ENCODE measurements at places on chromosomes 2 and 18. TPM values are rescaled to one million over a fixed set of nuclear protein-coding genes. Genes with fewer than 3 reads are reported as not detected.

GRCh38 chr2:5698134-5698533 lies 6.0 kb downstream of the SOX11 start:
- no peak for DNase-seq

DNA sequence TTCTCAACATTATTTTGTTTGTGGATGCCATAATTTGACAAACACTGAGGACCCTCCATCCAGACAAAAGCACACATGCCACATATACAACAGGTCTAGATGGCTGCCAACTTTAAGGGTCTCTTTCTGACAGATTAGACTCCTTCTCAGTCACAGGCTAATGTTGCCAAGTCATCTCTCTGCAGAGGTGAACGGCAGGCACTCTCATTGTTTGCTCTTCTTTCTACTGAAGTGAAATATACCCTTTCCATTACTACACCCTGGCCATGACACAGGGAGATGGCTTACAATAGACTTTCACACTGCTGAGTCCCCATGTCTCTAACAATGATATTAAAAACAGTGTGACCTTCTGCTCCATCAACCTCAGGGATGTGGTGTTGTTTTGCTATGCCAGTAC lies 47.5 kb upstream of the ZNF397 start:
- no peak for DNase-seq

The ACMSD gene
- not detected for total RNA-seq

GRCh38 chr2:216992056-216992675 lies 132.3 kb upstream of the TNP1 start:
- DNase-seq: no peak

The APOB gene
- 55.6 TPM for total RNA-seq

- DNase-seq: peak; percentile 55
These were observed 4.8 kb downstream of the CHRND start for GRCh38 chr2:232530626-232531260.

DNA sequence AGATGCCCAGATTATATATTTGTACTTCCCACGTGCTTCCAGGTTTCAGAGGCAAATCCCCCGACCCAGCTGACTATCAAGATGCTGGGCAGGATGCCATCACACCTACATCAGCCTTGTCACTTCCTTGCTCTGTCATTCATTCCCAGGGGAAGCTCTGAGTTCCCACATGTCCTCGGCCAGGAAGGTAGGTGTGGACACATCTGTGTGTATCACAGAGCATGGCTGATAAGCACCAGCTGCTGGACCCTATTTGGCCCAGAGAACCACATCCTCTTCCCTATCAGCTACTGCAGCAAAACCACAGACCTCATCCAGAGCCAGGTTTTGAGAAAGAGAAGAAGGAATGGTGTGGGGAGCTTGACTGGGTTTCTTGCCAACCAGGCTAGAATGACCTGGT lies 31.9 kb upstream of the ITGA6 start:
- DNase-seq: peak; percentile 44

DNA sequence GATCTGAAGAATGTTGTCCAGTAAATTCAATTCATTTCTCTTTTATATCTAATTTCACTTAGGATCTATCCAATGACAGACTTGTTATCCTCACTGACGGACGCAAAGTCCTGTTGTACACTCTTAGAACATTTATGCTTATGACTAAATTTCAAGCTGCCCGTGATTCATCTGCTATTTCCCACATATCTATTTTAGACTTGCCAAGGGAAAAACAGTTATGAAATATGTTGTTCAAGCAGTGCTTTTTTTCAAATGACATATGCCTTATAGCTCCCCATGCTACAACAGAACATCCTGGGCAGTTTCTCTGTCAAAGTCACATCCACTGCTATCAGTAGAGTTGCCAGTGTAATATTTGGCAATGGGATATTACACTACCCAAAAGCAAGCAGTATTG lies 94.2 kb upstream of the CBLN2 start:
- no peak for DNase-seq

GRCh38 chr2:19577723-19578122 lies 219.3 kb upstream of the OSR1 start:
- no peak for DNase-seq

- no peak for DNase-seq
These were observed 3.3 kb upstream of the CCBE1 start for GRCh38 chr18:59700535-59700967.

GRCh38 chr2:158211502-158211901 lies 109.8 kb downstream of the UPP2 start:
- no peak for DNase-seq

The NPPC gene
- total RNA-seq: 0.65 TPM

The LHCGR gene
- total RNA-seq: not detected

DNA sequence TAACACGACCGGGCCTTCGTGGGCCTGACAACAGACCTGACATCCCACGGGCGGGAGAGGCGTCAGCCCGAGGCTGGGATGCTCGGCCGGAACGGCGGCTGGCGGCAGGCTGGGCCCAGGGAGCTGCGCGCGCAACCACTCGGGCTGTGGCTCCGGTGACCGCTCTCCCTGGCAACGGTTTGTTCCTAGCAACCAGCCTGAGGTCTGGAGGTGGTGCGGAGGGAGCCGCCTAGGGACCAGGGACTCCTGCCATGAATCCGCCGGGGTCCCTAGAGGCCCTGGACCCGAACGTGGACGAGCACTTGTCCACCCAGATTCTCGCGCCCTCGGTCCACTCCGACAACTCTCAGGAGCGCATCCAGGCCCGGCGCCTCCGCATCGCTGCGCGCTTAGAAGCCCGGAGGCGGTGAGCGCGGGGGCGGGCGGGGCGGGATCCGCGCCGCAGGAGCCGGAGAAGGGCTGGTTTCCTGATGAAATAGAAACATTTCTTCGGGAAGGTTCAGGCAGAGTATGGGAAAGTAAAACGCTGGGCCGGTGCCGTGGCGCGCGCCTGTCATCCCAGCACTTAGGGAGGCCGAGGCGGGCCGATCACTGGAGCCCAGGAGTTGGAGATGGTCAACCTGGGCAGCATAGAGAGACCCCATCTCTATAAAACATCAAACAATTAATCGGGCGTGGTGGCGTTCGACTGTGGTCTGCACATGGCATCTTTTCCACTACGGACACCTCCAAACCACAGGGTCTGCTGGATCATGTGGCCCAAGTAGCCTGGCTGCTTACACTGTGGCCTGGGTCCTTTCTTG lies at the start of gene DRC1:
TSS of gene DRC1 (plus strand) at position 182 of the 803 bp plus-strand sequence. CDS start at position 252, 70 bp downstream.
- peak; percentile 62 for DNase-seq

- no peak for DNase-seq
These were observed 23.0 kb downstream of the ERMN start for GRCh38 chr2:157302492-157303099.

The KIAA2012 gene
- total RNA-seq: not detected

GRCh38 chr18:25144820-25145219 lies 207.1 kb downstream of the ZNF521 start:
- no peak for DNase-seq

DNA sequence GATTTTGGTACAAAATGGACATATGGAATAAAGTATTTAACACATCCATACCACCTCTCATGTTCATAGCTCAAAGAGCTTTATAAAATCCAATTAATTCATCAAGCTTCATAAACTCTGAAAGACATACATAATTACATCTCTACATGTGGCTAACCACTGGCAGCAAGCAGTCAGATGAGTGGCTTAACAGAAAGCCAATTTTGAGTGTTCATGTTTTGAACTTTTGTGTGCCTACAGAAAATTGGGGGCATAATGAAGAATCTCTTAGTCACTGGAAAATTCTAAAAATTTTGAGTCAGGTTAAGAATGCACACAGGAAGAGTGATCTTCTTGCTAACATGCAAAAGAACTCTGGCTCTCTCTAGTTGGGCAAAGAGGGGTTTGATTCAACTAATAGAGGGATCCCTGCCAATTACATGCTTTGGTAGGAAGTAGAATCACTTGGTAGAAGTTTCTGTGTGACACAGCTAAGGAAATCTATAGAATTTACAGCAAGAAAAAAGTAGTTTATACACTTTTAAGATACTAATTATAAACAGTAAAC lies 287.4 kb downstream of the NOL4 start:
- no peak for DNase-seq

The TUBA3E gene
- 117 TPM for total RNA-seq

The PAX8 gene
- not detected for total RNA-seq

DNA sequence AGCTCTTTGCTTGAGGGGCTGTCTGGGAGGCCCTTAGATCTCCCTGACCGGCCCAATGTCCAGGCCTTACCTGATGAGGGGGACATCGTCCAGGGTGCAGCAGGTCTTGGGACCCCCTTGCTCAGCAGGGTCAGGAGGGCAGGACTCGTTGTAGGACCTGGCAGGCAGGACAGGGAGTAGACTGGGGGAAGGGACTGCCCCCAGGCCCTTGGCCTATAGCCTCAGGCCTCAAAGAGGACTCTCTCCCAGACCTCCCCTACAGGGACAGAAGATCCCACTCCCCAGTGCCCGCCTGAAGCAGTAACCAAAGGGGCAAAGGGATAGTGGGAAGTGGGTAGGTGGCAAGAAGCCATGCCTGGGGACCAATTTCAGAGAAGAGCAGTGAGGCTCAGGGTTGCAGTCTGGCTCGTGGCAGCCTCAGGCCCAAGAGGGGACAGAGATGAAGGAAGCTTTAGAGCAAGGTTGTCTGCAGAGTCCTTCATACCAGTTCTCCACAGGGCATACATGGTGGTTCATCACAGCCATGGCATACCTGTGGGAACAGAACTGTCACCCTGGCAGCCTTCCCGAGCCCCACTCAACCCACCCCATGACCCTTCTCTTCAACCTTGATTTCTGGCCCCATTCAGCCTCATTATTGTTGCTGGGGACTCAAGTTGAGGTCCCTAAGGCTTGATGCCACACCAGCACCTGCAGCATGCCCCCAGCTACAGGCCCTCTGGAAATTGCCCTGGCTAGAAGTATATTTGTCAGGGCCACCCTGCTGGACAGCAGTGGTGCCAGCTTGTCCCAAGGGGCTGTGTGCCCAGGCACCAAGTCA lies 1.3 kb downstream of the TMEM150A start:
- DNase-seq: no peak

GRCh38 chr2:46179037-46179621 lies 118.1 kb upstream of the EPAS1 start:
- DNase-seq: peak; percentile 79

DNA sequence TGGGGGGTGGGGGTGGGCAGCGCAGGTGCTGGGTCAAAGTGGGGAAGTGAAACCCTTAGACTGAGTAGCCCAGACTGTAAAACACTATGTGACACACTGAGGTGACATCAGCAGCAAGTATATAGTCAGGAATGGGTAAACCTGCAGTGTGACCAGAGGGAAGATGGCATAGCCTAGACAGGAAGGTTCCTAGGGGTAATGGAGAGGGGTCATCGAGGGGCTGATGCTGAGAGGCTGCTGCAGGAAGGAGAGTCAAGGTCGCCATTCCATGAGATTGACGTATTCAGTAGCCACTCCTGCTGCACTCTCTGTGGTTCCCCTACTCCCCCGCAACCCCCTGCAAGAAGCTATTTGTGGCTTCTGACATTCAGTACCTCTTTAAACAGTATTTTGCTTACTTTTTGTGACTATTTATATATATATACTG lies 111.7 kb downstream of the CHST9 start:
- no peak for DNase-seq

GRCh38 chr2:118089139-118089800 lies 999 bp downstream of the INSIG2 start:
- DNase-seq: no peak

The CEBPZOS gene
- total RNA-seq: 62.7 TPM

DNA sequence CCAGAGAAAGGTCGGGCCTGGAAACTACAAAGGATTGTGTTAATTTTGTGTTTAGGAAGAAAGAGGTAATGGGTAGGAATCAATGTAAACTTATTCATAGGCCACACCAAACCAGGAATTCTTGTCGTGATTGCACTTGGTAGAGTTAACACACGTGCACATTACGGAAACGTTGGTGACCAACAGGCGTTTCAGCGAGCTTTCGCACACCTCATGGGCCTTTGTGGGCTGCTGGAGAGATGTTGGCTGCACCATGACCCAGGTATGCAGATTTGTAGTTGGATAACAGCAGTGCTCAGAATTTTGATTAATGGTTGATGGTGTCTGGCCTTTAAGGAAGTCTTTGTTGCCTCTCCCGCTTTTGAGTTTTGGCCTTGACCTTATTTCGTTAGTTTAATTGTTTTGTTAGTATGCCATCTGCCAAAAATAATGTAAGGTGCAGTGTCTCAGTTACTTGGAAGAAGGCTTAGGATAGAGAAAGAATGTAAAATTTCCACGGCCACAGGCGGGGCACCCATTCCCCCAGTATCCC lies 1.9 kb downstream of the ZNF236 start:
- DNase-seq: no peak

The ARHGAP25 gene
- total RNA-seq: 12.4 TPM

DNA sequence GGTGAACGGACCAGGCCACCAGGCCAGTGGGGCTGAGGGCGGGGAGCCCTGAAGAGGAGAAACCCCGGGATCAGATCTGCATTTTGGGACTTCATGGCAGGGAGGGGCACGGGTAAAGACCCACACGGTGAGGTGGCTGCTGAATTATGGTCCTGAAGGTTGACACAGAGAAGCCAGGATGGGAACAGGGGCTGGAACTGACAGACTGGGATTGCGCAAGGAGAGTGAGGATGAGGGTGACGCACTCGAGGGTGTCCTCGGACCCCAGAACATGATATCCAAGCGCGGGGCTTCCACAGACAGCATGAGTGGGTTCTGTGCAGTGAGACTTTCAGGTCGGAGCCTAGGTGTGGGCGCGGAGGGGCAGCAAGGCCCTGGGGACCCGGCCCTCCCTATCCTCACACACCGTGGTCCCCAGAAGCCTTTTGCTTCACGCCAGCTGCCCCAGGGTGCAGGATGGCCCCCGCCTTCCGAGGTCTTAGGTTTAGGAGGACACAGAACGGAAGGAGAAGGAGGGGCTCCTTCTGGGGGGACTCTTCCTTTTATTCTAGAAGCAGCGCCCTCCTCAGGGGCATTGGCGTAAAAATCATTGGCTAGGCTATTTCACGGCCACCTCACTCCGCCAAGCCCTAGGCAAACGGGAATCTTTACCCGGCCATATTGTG lies 416.8 kb upstream of the HS6ST1 start:
- no peak for DNase-seq

- no peak for DNase-seq
These were observed 1289.2 kb downstream of the DSC3 start for GRCh38 chr18:29753379-29753778.

The MYO5B gene
- total RNA-seq: 1.4 TPM

DNA sequence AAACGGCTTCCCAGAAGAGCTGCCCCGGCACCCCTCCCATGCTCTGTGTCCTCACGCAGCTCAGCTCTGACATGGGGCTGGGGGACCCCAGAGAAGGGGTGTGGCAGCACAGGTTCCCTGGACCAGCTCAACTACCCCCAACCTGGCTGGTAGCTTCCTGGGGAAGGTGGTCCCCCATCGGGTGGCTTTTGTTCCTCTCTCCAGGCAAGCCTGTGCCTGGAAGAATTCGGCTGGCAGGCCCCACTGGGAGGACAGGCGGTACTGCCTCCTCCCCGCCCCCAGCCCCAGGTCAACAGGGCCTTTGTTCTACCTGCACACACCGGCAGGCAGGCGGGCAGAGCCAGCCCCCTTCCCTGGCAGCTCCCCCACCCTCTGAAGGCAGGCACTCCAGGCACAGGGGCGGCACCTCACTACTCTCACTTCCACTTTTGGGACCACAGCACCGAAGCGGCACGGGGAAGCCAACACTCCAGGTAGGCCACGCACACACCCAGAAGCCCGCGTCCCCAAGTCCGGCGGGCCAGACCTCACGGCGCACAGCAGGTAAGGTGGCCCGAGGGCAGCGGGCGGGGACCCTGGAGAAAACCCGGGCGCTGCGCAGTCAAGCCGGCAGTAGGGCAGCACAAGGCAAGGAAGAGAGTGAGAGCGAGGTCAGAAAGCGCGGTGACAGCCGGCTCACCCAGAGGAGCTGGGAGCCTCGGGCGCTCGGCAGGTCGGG lies 1.3 kb downstream of the HS6ST1 start:
- peak; percentile 67 for DNase-seq

All from heart left ventricle (tissue), 16 donors.